Stimulated activated CD8-positive, alpha-beta memory T cell treated with anti-CD3 and anti-CD28 coated beads, Interleukin-4, amount 100 ng/mL, for 48 hours (primary cell): ENCODE measurements at places on chromosomes 16 and 17.

DNA sequence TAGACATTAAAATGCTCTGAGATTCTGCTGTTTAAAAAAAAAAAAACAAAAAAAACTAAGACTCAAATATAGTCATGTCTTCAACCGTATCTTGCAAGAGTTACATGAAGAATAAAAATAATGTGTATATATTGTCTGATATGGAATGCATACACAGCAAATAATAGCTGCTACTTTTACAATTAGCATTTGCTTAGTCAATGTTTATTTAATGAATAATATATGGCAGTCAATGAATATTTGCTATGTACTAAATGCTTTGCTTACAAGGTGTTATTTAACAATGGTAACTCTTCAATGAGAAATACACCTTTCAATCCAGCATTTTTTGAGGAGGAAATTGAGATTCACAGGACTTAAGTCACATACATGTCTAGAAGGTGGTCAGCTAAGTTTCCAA lies 718.8 kb upstream of the SOX9 start:
- no peak for DNase-seq

- DNase-seq = peak; percentile 53
These were observed 165.1 kb downstream of the XYLT1 start for GRCh38 chr16:17305694-17306093.

- no peak for DNase-seq
These were observed 656 bp upstream of the GEMIN4 start for GRCh38 chr17:752620-753219.

DNA sequence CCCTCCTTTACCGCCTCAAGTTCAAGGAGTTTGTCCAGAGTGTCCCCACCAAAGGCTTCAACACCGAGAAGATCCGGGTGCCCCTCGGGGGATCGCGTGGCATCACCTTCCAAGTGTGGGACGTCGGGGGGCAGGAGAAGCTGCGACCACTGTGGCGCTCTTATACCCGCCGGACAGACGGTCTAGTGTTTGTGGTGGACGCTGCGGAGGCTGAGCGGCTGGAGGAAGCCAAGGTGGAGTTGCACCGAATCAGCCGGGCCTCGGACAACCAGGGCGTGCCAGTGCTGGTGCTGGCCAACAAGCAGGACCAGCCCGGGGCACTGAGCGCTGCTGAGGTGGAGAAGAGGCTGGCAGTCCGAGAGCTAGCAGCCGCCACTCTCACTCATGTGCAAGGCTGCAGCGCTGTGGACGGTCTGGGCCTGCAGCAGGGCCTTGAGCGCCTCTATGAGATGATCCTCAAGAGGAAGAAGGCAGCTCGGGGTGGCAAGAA lies 1.1 kb downstream of the ARL4D start:
- no peak for DNase-seq

DNA sequence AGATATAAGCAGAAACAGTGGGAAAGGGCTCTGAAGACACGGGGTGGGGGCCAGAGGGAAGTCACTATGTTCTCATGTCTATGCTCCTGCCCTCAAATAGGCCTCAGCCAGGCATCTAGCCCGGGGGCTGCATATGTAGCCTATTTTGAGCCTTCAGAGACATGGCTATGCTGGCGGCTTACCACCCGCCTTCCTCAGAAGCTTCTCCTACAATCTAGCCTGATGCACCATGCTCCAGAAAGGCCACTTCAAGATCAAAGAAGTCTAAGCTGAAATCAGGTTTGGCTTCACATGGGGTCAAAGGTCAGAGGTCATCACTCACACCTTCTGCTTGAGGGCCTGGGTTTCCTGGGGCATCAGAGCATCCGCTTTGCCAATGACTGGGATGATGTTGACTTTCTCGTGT lies 1.6 kb downstream of the SEPTIN1 start:
- DNase-seq = no peak
